ENCODE measurements at places on chromosomes 7 and 10.

DNA sequence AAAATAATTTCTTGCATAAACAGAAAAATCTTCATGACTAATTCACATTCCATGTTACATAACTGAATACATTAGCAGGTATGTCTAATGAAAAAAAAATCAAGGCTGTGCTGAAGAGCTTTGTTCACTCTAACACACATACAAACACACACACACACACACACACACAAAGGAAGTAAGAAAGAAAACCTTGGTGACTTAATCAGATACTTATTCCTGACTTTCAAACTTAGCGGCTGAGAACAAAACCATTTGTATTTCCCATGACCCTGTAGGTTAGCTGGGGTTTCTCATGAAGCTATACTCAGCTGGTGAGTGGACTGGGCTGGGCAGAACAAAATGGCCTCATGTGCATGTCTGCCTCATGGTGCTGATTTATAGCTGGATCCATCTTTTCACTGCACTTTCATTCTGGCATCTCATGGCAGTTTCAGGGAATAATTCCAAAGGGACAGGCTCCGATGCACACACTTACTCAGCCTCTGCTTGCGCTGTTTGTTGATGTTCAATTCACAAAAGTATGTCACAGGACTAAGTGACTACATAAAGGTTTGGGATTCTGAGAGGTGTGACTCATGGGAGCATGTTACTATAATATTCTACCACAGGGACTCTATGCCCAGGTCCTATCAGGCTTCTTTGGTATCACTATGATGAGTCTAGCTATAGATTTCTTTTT lies 161.2 kb downstream of the PCLO start:
- no peak for DNase-seq

DNA sequence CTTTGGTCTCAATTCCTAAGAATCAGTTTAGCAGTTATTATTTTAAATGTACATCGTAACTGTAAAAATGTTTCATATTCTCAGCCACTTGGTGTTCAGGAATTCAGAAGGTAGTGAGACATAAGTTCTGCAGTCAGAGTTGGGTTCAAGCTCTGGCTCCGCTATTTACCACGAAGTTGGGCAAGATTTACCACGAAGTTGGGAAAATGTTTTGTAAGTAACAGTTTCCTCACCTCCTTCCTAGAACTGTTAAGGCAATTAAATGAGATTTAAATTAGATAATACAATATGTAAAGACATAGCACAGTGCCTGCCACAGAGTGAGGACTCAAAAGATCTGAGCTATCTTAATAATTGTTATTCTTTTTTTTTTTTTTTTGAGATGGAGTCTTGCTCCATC lies 16.3 kb upstream of the ABLIM1 start:
- no peak for DNase-seq

- DNase-seq = peak; percentile 53
Observed at GRCh38 chr10:16964576-16965343, 147.5 kb upstream of the RSU1 start.

GRCh38 chr7:5284304-5285281 lies 1.9 kb downstream of the SLC29A4 start:
- DNase-seq = peak; percentile 90

DNA sequence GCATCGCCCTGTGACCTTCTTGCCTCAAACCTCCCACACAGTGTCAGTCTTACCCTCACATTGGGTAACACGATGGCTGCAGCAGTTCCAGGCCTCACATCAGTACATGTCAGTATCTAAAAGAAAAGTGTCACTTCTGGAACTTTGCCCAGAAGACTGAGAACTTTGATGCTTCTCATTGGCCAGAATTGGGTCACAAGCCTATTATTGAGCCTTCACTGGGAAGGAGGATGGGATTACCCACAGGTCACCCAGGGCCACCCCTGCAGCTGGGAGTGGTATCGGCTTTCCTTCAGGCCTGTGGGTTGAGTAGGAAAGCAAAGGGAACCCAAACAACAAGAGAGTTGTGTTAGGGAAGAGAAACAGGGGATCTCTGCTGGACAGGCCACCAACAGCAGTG lies 111.5 kb downstream of the NPY start:
- no peak for DNase-seq

DNA sequence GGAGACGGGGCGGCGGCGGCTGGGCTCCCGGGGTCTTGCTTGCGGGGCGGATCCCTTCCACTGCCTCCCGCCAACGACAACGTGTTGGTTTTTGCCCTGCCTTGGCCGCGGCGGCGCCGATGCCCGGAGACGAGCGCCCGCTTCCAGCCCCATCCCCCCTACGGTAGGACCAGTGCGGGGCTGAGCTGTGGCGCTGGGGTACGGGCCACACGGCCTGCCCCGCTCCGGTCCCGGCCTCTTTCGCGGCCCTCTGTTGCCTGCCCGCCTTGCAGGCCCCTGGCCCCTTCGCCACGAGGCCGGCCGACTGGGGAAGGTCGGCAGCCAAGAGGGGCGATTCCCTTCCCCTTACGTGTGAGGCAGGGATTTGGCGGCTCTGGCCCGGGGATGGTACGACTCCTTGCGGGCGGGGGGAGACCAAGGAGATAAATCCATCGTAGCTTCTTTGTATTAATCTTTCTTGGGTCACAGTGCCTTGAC lies 488 bp downstream of the EIF4H start:
- DNase-seq = peak; percentile 85

DNA sequence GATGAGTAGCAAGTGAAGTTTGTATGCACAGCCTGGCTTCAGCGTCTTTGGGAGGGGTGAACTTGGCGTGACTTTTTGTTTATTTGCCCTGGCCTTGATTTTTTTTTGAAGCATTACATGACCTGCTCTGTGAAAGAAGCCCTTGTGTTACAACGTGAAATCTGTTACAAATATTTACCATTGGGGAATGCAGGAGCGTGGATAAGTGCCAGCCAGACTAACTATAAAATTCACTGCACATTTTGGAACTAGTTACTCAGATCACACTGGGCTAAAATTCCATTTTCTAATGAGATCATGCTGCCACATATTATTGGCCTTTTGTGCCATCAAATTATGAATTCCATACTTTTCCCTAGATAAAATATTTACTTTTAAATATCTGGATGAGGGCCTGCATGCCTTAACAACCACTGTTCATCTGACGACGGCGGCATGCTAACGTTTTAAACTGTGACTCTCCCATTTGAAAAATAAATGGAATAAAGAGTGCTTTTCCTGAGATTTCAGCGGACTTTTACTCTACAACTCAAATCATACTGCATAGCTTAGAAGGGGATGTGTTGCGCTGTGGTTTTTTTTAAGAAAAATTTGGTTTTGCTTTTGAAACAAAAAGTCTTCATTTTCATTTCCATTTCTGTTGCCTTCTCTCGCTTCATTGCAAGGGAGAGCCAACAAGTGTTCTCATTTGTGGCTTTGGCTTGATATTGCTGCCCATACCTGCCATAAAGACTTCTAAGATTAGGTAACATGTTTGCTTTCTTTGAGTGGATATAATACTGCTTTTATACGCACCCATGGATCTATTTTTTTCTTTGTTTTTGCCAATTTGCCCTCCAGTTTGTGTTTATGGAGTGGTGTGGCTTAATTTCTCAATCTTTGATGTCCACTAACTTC lies 352.2 kb downstream of the TFEC start:
- DNase-seq = no peak

DNA sequence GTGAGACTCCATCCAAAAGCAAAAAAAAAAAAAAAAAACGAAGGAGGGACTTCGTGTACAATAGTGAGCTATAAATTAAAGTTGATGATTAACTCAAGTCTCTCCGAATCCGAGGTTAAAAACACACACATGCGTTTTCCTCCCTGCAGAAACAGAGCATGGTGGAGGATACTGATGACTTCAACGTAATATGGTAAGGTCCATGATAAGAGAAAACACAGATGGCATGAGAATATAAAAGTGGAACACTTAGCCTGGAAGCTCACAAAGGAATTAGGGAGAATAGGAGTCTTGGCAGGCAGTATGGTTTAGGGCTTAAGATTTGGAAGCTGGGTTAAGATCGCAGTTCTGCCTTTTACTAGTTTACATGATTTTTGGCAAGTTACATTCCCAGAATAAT lies 20.1 kb upstream of the GSTK1 start:
- DNase-seq = no peak

DNA sequence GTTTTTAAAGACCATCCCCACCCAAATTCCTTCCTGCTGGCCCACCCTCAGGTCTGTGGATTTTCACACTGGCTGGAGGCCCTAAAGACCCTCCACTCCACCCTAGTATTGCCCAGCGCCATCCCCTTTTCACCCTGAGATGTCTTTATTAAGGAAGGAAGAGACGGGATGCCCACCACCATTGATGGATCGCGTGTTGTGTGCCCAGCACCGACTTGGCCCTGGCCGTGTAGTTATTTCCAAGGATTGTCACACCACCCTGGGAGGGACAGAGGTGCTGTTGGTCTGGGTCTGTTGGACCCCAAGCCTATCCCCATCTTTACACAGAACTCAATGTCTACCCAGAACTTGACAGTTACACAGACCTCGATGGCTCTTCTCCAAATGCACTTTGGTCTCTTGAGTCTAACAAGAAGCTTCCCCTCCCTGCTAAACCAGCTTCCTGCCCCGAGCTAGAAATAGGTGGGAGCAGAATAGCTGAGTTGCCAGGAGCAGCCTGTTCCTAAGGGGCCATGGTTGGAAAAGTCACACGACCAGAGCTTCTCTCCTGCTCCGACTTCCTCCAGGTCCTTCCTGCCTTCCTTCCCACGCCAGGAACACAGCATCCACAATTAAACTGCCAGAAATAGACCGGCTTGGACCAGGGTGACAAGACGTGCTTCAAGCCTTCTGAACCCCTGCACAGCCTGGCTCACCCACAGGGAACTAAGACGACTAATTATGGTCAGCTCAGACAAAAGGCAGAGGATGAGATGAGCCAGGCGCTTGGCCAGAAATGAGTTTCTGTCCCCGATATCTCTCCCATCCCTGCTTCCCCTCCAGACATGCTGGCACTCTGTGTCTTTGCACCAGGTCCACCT lies 139.5 kb upstream of the CHST15 start:
- DNase-seq = peak; percentile 80

DNA sequence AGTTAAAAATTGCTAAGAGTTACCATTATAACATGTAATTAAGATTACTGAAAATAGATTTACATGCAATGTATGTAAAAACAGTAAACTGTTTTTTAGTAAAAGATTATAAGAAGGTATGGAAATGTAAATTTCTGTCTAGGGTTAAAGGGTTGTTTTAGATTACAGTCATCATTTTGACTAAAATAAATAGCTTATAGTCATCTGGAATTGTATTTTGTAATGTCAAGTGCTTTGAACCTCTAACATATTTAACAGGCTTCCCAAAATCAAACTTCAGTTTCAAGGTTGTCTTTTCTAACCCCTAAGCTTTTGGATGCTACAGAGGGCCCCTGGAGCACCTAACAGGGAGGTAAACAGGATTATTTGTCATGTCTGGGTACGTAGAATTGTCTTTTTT lies 35.0 kb upstream of the ZNF746 start:
- no peak for DNase-seq

GRCh38 chr10:48473704-48474103 lies 131.2 kb downstream of the ARHGAP22 start:
- no peak for DNase-seq

GRCh38 chr10:124896751-124897150 lies 45.2 kb upstream of the ZRANB1 start:
- no peak for DNase-seq

GRCh38 chr7:112723416-112723815 lies 66.8 kb downstream of the TMEM168 start:
- no peak for DNase-seq

DNA sequence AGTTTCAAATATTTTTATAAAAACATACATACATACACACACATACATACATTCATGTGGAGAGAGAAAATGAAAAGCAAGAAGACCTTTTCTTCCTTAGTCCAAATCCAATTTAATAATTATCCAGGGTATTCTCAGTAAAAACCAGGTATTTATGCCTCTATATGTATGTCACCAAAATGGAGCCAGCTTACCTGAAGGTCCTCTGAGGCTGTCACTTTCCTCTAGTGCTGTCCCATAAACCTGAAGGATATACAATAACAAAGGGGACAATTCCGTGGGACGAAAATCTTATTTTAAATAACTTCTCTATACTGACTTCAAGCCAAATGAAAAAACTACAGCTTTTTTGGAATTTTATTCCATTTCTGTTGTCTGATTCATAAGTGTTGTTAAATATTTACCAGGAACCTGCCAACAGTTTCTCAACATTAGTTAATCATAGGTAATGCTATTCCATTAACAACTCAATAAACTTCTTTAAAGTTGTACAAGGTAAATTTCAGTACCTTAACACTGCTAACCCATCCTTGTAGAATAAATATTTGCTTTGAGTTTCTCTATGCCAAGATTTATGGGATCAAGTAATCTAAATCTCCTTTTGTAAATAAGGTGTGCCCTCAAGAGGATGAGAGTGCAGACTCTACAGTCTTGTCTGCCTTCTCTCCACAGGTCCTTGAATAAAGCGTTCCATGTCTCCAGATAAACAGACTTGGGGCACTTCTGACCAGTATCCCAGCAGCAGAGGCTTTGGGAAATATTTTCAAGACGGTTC lies 260.3 kb downstream of the AHR start:
- no peak for DNase-seq

DNA sequence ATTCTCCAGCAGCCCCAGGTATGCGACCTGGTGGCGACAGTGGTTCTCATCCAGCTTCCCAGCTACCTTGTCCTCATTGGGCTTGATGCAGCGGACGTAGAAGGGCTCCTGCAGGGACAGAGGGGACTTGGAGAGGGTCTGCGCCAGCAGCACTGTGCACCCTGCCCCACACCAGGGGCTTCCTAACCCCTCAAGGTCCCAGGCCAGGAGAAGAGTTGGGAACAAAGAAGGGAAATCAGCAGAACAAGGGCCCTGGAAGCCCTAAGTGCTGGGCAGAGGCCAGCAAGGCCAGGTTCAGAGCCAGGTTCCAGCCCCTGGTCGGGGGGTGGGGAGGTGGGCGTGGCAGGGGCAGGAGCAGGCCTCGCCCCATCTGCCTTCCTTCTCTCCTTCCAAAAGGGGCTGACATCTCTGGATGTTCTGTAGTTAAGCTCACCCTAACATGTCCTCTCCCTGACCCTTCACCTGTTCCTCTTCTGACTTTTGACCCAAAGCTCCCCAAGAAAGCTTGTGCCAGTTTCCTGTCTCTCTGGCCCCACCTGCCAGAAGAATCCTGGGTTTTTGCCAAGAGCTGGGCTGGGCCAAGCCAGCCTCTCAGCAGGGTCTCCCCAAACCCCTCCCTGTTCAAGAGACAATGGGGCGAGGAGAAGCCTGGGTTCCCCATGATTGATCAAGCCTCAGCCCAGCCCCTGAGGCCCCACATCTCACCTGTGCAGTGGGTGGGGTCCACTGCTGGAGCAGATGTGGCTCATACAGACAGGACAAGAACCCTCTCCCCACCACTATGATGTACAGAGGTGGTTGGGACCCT lies 11.9 kb downstream of the MYO1G start:
- peak; percentile 32 for DNase-seq

DNA sequence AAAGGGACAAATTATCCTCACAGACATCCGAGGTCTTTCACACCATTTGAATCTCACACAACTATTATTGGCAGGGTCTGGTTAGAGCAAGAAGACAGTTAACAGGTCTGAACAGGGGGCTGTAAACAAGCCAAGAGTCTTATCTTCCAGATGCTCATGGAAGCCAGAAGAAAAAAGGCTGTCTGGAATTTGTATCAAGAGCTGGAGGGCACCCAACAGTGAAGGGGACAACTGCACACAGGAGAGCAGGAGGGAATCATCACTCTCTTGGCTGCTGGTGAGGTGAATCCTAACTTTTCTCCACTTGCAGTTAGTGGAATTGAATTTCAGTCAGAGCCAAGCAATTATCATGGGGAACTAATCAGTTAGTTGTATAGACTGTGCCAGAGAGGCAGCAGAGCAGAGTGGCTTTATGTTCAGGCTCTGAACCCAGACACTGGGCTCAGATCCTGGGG lies 880.2 kb upstream of the AUTS2 start:
- peak; percentile 68 for DNase-seq
